Stimulated activated CD8-positive, alpha-beta memory T cell treated with anti-CD3 and anti-CD28 coated beads, Interleukin-4, amount 100 ng/mL, for 4 hours (primary cell): ENCODE measurements at places on chromosomes 11 and 22.

DNA sequence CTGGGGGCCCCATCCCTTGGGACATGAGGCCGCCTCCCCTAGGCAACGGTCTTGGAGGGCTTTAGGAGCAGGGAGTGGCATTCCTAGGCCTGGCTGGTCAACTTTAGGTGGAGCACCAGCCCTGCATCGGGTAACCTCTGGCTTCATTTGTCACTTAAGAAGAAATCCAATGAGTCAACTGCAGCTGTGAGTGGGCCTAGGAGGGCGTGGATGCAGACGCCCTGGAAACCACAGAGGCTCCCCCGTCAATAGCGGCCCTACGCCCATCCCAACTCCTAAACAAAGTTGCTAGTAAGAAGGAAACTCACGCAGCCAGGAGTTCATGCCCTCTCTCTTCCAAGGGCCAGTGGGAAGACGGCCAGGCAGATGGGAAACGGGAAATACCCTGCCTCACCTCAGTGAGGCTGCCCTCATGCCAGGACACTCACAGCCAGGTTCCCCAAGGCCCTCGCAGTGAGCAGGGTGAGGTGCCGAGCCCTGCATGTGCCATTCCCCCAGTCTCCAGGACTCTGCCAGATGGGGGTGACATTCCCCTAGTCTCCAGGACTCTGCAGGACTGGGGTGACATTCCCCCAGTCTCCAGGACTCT lies 20.8 kb downstream of the BID start:
- DNase-seq = no peak

DNA sequence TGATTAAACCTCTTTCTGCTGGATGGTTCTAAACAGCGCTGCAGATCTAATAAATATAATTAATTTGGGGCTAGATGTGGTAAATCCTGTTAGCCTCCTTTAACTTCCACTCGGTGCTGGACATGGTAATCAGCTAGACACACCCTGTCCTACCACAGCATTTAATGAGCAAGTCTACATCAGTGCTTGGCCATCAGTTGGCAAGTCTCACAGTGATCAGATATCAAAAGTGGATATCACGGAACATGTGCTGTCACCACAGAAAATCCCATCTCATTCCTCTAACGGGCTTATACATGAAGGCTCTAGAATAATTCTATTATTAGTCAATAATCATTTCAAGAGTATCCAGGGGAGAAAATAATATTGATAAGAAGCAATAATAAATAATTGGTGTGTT lies 5.6 kb upstream of the USP28 start:
- DNase-seq = no peak

DNA sequence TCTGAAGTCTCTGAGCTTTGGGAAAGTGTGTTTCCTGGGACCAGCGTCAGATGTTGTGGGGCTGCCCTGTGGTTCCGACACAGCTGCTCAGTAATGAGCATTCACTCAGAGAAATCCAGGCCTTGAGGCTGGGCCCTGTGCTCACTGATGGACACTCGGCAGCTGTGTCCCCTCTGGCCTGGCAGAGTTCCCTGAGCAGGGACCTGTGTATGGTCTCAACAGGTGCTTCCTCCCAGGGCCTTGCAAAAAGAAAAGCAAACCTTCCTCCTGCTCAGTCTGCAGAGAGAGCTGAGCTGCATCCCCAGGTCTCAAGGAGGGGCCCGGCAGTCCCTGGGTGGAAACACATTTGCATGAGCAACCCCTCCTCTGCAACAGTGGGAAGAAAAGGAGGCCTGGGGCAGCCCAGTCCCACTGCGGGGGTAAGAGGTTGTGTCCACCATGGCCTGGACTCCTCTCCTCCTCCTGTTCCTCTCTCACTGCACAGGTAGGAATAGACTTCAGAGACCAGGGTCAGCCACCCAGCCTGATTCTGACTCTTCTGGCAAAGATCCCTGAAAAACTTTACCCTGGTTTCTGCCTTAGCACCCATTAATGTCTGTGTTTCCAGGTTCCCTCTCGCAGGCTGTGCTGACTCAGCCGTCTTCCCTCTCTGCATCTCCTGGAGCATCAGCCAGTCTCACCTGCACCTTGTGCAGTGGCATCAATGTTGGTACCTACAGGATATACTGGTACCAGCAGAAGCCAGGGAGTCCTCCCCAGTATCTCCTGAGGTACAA lies 131.2 kb downstream of the VPREB1 start:
- DNase-seq = no peak

DNA sequence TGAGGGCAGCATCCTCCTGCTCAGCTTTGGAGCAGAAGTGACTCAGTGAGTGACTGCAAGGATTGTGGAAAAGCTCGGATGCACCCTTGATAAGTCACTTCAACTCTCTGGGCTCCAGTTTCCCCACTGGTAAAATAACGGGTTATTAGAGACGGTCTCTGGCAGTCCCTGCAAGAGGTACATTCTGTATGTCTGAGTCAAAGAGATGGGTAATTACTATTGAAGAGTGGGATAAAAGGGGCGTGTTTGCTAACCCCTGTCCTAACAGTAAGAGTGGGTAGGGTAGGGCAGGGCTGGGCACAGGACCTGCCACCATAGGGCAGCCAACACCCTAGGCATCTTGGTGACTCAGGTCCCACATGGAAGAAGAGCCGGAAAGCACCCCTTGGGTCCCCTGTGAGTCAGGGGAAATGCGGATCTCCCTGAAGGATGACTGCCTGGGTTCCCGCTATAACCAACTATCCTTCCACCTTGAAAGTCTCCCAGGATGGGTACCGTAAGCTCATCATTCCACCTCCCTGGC lies 7.3 kb upstream of the AHNAK start:
- DNase-seq = no peak

DNA sequence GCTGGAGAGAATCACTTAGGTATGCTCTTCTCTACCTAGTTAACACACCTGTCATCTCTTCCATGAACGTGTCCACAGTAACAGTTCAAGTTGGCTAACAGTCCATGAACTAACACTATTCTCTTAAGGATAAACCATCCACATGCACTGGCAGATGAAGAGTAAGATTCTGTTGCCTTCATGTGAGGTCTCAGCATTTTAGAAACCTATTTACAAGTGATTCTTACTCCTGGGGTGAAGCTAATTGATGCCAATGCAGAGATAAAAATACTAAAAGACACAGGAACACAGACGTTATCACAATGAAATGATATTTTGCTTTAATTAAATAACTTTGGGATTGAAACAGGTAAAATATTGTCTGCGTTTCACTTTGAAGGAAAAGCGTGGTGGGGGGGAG lies 1.3 kb downstream of the LRRC4C start:
- no peak for DNase-seq

- DNase-seq = no peak
These were observed 19.1 kb upstream of the SLC22A25 start for GRCh38 chr11:63262547-63262946.

DNA sequence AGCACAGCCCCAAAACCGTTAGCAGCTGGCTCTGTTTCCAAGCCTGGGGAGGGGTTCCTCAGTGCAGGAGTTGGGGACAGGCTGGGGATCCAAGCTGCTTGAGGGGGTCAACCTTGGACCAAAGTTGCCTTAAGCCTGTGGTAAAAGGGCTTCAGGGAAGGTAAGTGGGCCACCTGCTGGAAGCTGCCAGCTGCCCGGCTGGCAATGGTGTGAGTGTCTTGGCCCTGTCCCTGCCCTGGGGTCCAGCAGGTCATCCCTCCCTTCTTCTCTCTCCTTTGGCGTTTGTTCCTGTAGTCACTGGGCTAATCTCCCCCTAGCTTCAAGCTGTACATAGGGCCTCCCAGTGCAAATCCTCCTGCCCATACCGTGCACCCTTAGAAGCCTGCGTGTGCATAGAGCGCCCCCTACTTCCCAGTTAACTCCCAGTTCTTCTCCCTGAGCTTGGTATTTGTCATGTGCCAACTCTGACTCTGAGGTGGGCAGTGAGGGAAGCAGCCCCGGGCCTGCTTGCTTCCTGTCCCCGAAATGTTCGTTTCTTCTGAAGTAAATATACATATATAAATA lies 4.4 kb downstream of the TMEM258 start:
- no peak for DNase-seq

DNA sequence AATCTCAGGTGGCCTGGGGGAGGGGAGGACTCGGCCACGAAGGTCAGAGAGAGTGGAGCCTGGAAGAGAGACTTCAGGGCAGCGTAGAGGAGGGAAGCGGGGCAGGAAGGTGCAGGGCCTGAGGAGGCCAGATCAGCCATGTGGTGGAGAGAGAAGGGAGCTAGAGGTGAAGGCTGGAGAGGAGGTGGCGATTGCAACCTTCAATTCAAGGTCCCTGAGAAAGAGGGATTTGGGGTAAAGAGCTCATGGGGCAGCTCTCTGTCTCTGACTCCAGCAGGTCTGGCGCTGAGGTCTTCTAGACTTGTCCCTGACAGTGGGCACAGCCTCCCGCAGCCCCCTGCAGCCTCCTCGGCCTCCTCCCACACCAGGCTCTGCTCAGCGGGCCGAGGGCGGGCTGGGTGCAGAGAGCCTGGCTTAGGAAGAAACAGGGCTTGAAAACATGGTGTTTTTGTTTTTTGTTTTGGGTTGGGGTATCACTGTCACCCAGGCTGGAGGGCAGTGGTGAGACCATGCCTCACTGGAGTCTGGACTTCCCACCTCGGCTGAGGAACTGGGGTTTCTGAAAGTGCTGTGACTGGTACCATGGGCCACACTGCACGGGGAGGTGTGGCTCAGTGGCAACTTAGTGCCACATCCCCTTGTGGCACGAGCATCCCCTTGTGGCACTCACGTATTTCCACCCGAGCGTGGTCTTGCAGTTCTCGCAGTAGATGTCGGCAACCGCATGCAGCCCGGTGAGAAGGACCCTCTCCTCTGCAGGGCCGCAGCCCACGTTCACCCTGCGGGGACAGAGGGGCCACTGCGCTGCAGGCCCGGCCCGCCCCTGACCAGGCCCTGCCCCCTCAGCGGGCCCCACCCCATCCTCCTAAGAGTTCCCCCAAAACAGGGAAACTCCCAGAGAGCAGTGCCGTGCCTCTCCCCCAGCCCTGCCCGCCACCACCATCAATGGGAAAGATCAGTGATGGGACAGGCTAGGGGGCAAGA lies 32.6 kb downstream of the YPEL1 start:
- no peak for DNase-seq

GRCh38 chr11:8320076-8320475 lies 56.4 kb upstream of the LMO1 start:
- DNase-seq = no peak

DNA sequence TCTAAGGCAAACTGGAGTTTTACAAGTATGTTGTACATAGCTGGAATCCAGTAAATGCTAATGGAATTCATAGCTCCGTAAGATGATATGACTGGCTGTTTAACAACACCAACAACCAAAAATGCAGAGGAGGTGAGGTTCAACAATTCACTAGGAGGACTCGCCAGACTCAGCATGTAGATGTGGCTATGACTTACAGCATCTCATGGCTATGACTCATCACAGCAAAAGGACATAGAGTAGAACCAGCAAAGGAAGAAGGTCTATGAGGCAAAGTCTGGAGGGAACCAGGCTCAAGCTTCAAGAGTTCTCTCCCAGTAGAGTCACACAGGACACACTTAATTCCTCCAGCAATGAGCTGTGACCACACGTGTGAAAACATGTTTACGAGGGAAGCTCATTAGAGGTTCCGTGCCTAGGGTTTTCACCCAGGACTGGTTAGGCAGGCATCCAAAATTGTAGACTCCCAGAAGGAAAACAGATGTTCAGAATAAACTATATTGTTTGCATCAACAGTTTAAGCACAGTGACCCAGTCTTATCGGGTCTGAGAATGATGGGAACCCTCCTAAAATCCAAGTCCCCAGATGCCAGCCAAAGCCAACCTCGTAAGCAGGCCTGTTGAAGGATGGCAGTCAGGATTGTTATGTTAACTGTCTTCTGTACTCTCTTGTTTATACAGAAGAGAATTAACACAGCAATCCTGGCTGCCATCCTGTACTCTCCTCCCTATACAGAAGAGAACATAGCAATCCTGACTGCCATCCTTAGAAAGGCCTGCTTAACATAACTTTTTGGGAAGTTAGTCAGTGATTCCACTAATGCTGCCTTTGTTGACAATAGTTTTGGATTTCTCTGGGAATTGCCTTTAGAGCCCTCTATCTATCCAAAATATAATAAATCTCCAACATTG lies 116.6 kb downstream of the LARGE1 start:
- no peak for DNase-seq

DNA sequence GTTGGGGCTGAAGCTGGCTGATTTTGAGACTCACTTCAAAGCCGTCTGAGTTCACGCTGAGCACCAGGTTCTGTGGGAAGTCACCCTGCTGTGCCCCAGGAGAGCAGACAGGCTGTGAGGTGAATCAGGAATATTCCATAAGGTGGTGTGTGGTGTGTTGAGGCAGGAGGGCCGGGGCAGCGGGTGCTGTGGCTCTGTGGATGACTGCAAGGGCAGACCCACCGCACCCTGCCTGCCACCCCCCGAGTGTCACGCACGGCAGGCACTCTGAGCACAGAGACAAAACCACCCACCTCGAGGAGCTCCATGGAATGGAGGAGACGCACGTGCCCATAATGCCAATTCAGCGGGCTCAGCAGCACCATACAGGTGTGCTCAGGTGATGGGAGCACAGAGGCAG lies 147.8 kb downstream of the PKNOX2 start:
- DNase-seq = no peak

DNA sequence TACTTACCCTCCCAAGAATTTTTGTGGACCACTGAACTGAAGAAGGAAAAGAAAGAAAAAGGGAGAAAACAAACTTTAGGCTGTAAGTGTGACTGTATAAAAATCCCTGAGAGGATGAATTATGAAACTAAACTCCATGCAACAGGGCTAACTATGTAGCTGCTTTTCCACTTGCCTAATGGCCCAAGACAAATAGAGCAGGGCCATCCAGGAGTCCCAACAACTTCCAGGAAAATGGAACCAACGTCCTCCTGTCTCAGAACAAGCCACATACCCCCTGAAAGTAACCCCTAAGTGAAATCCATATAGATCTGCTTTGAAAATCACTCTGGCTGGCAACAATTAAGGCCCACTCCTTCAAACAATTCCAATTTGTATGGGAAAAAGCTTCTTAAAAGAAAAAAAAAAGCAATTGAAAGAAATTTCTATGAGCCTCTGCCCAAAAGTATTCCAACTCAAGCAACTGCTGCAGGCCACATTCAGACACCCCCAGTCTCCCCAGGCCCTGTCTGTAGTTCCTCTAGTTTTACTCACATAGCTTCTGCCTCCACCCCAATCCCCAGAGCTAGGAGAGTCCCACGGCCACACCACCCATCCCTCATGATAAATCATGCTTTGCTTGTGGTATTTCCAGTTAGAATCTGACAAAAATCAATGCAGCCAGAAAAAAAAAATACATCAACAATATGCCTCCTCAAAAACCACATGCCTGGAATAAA lies 12.7 kb downstream of the RBFOX2 start:
- no peak for DNase-seq

GRCh38 chr11:34405079-34405858 lies 33.5 kb upstream of the CAT start:
- DNase-seq = no peak
